H9 (cell line): ENCODE measurements at places on chromosomes 2 and 18. TPM values are rescaled to one million over a fixed set of nuclear protein-coding genes. Genes with fewer than 3 reads are reported as not detected.

The SPTBN1 gene
- 160 and 164 TPM in 2 replicates for total RNA-seq

The TCF23 gene
- not detected in 2 replicates for total RNA-seq

The IL36A gene
- not detected in 2 replicates for total RNA-seq

The FABP1 gene
- not detected in 2 replicates for total RNA-seq

The CHST9 gene
- total RNA-seq: 3.0 and 3.5 TPM in 2 replicates

The MTA3 gene
- 236 and 253 TPM in 2 replicates for total RNA-seq

The HOXD4 gene
- not detected in 2 replicates for total RNA-seq

The GORASP2 gene
- 96.9 and 97.7 TPM in 2 replicates for total RNA-seq

The ALPP gene
- 0.15 and 0.20 TPM in 2 replicates for total RNA-seq

The BCL2 gene
- 1.2 and 1.3 TPM in 2 replicates for total RNA-seq
